Tibial artery (tissue), 4 donors: ENCODE measurements at places on chromosomes 11 and 22.

- no peak for DNase-seq
Measured at GRCh38 chr22:36433318-36434231, 45.8 kb upstream of the MYH9 start.

DNA sequence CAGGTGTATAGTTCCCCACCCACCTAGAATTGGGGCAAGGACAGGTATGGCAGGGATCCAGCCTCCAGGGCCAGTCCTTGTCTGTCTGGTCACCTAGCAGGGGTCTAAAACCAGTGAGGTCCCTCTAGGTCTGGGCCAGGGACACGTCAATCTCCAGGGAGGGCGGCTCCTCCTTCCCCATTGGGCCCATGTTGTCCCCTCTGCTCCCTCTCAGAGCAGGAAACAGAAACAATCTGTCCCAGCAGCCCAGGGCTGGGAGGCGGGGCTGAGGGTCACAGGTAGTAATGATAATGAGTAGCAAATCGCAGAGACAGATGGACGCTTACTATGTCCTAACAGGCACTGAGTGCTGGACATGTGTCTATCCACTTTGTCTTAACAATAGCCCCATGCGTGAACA is 22.8 kb upstream of the SYT7 start:
- no peak for DNase-seq

- peak; percentile 18 for DNase-seq
Measured at GRCh38 chr11:126328938-126329643, 25.2 kb downstream of the DCPS start.

DNA sequence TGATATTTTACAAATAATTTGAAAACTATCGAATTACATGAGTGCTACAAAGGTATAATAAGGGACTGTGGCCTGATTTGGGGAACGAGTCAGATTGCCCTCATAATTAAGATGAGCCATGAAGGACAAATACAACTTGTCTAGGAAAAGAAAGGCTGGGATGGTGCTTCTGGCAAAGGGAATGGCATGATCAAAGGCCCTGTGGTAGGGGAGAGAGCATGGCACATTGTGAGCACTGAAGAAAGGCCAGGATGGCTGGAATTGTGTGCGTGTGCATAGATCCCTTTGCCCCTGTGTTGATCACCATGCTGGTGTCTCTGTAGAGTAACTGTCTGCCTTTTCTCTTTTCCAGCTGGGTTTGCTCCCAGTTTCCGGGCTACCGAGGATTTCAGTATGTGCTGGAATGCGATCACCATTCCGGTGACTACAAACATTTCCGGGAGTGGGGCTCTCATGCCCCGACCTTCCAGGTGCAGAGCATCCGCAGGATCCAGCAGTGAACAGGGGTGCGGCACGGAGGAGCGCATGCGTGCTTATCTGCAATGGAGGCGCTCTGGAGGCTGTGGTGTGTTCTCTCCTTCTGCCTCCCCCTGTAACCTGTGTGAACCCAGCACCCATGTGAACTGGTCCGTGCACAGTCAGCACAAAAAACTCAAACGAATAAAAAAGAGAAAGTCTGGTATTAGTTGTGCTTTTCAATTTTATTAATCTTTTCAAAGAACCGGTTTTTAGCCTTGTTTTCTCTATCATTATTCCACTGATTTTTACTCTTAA is 8.4 kb downstream of the CRYBA4 start:
- DNase-seq = no peak

DNA sequence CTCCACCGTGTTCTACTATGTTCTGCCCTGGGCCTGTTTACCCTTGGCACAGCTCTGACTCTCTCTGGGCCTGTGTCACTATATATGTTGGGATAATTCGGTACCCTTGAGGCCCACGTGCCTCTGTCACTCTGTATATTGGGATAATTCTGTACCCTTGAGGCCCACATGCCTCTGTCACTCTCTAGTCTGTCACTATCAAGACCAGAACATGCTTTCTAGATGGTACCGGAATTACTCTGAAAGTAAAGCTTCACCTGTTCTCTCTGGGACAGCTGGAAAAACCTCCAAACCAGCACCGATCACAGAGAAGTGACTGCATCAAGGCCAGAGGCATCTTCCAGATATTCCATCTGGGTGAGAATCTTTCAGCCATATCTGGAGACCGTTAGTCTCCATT is 9.3 kb upstream of the FCHSD2 start:
- no peak for DNase-seq
